ENCODE measurements at places on chromosomes 1 and 21.
A peak's percentile ranks its signal among the peaks of the same experiment; 100 is the strongest.

DNA sequence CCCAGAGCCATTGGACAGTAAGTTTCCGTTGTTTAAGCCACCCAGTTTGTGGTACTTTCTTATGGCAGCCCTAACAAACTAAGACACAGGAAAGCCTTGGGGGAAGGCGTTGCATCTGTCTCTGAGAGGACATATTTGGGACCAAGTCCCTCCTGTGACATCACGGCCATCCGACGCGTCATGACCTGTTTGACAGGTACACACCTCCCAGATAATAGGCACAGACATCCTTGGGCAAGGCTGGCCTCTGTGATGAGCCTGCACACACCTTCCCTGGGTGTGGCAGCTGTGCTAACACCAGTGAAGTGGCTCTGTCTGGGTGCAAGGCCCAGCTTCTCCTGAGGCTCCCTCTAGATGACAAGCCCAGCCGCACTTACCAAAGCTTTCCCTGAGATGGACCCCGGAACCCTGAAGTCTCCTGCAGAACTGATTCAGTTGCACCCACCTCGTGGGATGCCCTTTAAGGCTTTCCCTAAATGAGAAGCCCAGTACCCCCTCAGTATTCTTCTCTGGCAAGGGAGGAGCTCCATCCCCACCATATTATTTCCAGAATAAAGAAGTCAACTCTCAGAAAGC, 136.5 kb downstream of the ZSCAN20 start:
- DNase-seq, result peak; percentile 32

- DNase-seq, result no peak
Observed at GRCh38 chr1:228488125-228488817, 1.1 kb downstream of the RNF187 start.

- no peak for DNase-seq
Observed at GRCh38 chr1:99544328-99544727, 101.6 kb upstream of the PALMD start.

- DNase-seq, result no peak
Observed at GRCh38 chr1:43382027-43382779, 7.4 kb downstream of the MED8 start.

- DNase-seq, result no peak
Observed at GRCh38 chr1:53310847-53311681, 16.8 kb downstream of the LRP8 start.

GRCh38 chr1:2592672-2593071, 6.1 kb downstream of the PRXL2B start:
- DNase-seq, result peak; percentile 57

- no peak for DNase-seq
Observed at GRCh38 chr1:112318698-112319370, 77.2 kb upstream of the CTTNBP2NL start.

- no peak for DNase-seq
Observed at GRCh38 chr1:25952841-25953401, 44.9 kb downstream of the PAFAH2 start.

DNA sequence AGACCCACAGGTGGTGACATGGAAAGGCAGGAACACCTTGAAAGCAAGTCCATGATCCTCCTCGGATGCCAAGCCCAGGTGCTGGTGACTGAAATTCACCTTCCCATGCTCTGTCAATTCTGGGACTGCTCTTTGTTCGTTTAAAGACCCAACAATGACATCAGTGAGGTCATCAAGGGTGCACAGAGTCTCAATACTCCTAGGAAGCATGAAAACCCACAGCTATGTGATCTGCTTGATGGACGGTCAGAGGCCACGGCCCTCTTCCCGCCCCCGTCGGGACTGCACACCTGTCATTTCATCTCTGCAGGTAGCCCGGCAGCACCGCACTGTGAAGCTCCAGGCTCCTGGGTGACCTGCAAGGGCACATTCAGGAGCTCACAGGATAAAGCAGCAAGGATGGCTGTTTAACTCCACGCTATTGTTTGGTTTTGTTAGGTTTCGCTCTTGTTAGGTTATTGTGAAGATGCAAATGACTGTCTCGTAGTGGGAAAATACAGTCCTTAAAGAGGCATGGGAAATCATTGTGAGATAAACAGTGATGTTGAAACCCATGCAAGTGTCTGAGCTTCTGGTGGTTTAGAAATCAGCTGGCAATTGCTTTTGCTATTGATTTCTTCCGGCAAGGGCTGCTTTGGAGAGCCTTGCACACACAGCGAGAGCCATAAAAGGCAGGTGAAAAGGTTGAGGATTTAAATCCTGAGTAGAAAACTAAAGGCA, 124.8 kb upstream of the AJAP1 start:
- no peak for DNase-seq

DNA sequence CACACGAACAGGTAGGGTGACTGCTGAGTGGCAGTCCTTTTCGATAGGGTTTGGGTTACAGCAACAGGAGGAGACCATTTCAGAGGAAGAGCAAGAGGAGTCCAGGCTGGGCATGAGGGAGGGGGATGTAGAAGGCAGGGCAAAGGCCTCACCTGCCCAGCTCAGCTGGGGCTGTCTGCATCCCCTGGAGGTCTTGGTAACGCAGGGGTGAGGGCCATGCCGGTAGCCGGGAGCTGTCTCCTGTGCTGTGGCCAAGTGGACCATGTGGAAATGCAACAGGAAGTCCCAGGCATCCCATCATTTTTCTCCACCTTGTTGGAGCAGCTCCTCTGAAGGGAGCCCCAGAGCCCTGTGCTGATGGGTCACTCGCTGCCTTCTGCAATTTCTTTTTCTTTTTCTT, 105.4 kb upstream of the C1orf174 start:
- no peak for DNase-seq

GRCh38 chr1:236835491-236835890, 40.4 kb downstream of the MTR start:
- no peak for DNase-seq

- DNase-seq, result no peak
Observed at GRCh38 chr1:116515702-116516101, 55.1 kb downstream of the CD58 start.

Measured in left lung (tissue), 14 donors.